Stimulated activated CD8-positive, alpha-beta memory T cell treated with anti-CD3 and anti-CD28 coated beads, Interleukin-7, amount 100 ng/mL, for 1 hour (primary cell): ENCODE measurements at places on chromosomes 3 and 15.

- DNase-seq, result no peak
These were observed 13.4 kb downstream of the IL12A start for GRCh38 chr3:160001850-160002623.

DNA sequence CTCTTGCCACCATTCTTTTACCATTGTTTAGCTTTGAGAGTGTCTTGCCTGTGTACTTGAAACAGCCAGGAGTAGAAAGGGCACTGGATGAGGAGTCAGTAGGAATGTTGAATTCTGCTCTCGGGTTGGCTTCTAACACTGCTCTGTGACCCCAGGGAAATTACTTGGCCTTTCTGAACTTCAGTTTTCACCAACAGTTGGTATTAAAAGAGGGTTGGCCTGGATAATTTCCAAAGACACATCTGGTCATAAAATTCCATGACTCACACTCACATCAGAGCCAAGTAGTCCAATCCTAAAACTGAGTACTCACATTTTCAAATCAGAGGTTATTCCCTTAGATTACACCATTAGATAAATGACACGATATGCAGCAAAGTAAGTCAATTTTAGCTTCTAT is 141.6 kb downstream of the ECT2 start:
- DNase-seq, result no peak

GRCh38 chr3:18812316-18812715 is 336.0 kb upstream of the KCNH8 start:
- no peak for DNase-seq

- DNase-seq, result no peak
These were observed 38.6 kb downstream of the MGA start for GRCh38 chr15:41698779-41699178.

DNA sequence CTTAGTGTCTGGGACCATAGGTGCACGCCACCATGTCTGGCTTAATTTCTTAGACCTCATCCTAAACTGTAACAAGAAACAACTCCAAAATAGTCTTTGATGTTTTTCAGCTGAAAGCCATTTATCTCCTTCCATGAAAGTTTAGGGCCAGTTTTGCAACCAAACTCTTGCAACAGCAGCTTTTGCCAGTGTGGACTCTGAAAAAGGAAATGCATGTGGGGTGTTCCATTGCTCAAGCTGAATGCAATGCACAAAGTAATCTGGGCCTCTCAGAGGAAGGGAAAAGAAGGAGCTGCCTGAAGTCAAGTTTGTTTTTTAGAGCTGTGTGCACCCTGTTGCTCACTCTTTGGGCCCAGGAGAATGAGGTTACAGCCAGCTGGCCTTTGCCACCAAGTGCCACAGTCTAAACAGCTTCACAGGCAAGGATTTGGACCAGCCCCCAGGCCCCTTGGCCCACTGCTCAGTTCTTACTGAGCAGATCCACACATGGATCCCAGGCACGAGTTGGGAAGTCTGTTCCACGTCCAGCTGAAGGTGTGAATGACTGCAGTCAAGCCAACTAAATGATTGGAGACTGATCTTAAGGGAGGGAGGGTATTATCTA is 212.3 kb upstream of the LRRFIP2 start:
- no peak for DNase-seq

- DNase-seq, result no peak
These were observed 307.9 kb upstream of the ROPN1 start for GRCh38 chr3:124299831-124300230.

GRCh38 chr15:99037646-99038045 is 30.1 kb upstream of the PGPEP1L start:
- no peak for DNase-seq

DNA sequence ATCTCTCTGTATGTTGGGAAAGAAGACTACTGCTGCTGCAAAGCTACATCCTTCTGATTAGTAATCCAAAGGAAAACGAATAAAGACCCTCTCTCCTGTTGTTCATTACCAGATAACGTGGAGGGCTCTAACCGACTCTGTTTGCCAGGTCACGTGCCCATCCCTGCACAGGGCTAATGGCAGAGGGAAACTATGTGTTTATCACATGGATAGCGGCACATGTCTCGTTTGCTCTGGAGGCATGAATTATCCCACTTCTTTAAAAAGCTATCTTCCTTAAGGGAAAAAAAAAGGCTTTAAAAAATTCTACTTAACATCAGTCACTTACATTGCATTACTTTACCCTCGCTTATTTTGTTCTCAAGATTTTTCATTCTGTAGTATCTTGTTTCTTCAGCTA is 32.9 kb upstream of the APEH start:
- DNase-seq, result no peak

GRCh38 chr3:154852515-154852914 is 227.6 kb upstream of the MME start:
- no peak for DNase-seq

- DNase-seq, result no peak
These were observed 708 bp downstream of the SEC22A start for GRCh38 chr3:123202451-123202850.

GRCh38 chr3:138401834-138402233 is 32.6 kb upstream of the ESYT3 start:
- no peak for DNase-seq

GRCh38 chr3:16103472-16103871 is 71.0 kb upstream of the GALNT15 start:
- no peak for DNase-seq
